ENCODE measurements at places on chromosomes 4 and X.

DNA sequence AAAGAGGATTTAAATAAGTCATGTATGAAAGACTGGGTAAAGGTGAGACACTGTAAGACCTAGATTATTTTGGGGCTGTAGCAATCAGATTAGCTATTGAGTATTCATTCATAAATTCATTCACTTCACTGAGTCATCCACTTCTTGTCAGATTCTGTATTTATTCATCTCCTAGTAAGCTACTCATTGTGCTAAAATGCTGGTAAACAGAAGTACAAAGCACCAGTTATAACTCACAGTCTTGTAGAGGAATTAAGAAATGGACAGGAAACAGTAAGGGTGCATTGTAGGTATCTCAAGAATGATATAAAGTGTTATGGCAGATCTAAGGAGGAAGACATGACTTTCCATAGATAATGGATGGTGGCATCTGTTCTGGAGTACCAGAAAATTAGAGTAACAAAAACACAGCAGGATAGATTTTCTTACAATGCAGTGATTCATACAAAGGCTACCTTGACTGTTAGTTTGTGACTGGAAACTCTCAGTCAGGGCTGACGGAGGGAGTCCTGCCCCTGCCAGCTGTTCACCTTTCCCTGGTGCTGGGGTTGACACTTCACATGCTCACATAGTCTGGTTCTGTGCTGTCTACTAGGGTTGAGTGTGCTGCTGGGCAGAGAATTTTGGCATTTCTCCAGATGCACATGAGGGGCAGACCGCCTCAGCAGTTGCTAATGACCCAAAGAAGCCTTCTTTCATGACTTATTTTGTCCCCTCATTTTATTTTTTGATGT, 26.5 kb upstream of the HAND2 start:
- DNase-seq, result no peak

DNA sequence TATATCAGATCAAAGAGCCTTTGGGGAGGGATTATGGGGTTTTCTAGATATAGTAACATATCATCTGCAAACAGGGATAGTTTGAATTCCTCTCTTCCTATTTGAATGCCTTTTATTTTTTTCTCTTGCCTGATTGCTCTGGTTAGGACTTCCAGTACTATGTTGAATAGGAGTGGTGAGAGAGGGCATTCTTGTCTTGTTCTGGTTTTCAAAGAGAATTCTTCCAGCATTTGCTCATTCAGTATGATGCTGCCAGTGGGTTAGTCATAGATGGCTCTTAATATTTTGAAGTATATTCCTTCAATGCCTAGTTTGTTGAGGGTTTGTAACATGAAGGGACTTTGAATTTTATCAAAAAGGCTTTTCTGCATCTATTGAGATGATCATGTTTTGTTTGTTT, 25.6 kb upstream of the ABCB7 start:
- DNase-seq, result no peak

GRCh38 chr4:176718881-176719280, 73.8 kb downstream of the VEGFC start:
- DNase-seq, result no peak

GRCh38 chr4:70657326-70657725, 9.0 kb downstream of the JCHAIN start:
- DNase-seq, result no peak

DNA sequence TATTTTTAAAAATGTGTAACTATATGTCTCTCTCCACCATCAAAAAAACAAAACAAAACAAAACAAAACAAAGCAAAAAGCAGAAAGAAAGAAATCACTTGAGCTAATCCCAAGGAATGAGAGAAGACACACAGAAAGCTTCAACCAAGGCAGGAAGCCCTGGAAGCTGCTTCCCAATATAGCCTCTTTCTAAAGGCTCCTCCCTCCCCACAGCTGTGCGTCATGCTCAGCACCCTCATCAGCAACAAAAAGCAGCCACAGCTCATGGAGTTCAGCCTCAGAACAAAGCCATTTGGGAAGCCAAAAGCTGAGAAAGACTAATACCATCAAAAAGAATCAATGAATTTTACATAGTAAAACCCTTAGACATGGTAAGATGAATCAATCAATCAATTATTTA, 501.6 kb upstream of the SMIM31 start:
- DNase-seq, result no peak
